ENCODE measurements at places on chromosomes 3 and 15. TPM values are rescaled to one million over a fixed set of nuclear protein-coding genes. Genes with fewer than 3 reads are reported as not detected.
A peak's percentile ranks its signal among the peaks of the same experiment; 100 is the strongest.

- no peak for DNase-seq
These were observed 115.8 kb downstream of the GABRG3 start for GRCh38 chr15:27086805-27087204.

Gene ACSBG1
- 0.66 TPM for total RNA-seq

- DNase-seq = no peak
These were observed 8.8 kb downstream of the OR4F15 start for GRCh38 chr15:101820781-101821180.

GRCh38 chr15:99167640-99168039 lies 62.8 kb downstream of the SYNM start:
- no peak for DNase-seq

DNA sequence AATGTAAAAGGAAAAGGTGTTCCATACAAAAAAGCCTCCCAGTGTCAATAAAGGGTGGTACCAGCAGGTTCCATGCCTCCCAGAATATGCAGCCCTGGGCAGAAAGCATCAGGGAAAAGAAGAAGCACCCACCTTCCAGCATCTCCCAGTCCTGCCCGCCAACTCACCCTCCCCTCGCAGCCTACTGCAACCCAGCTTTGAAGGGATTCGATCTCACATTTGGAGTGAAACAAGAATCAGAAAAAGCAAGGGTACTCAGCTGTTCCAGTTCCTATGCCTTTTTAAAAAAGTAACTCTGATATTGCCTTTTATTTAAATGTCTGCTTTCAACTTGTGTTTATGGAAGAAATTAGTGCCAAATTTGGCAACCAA lies 166.9 kb downstream of the ADAMTS17 start:
- no peak for DNase-seq

- no peak for DNase-seq
These were observed 8.4 kb upstream of the COMMD4 start for GRCh38 chr15:75327491-75327890.

Gene ZSCAN2
- total RNA-seq = 6.5 TPM

Gene EOMES
- 3.3 TPM for total RNA-seq

Gene LRRC34
- total RNA-seq = 12.0 TPM

- DNase-seq = no peak
These were observed 51.2 kb downstream of the HACD2 start for GRCh38 chr3:123533554-123534159.

GRCh38 chr3:32302601-32303398 lies 64.3 kb downstream of the CMTM8 start:
- DNase-seq = no peak

Gene SYNM
- 0.18 TPM for total RNA-seq

- DNase-seq = no peak
These were observed 219.1 kb upstream of the LRIG1 start for GRCh38 chr3:66719796-66720356.

DNA sequence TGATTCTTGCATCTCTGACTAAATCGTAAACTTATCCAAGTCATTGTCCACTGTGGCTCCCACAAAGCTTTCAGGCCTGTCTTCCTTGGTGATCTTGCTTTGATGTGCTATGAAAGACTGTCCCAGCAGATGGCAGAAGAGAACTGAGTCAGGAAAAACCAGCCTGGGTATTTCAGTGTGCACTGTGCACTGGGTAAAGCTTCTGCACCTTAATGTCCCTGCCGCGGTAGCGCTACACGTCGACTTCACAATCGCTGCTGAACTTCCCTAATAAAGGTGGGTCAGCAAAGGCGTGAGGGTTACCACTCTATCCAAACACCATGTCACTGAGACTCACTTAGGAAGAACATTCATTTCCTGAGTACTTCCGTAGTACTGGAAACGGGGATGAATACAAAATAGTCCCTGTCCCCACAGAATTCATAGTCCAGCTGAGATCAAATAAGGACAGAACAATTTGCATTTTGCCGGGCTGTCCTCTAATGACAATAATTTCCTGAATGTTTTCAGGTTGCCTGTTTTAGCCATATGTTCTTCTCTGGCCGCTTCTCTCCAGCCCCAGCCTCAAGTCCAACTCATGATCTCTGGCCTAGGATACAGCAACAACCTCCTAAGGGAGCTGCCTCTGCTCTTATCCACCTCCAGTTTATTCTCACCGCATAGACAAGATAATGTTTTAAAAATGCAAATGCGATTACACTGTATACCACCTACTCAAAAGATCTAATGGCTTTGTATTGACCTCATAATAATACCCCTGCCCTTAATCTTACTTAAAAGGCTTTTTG lies 83.6 kb upstream of the AKAP13 start:
- DNase-seq = peak; percentile 85

Gene SCN10A
- not detected for total RNA-seq

GRCh38 chr3:16687221-16687620 lies 82.0 kb upstream of the DAZL start:
- no peak for DNase-seq

- DNase-seq = no peak
These were observed 62.2 kb upstream of the ZNF280D start for GRCh38 chr15:56795502-56795901.
